ENCODE measurements at places on chromosomes 7 and 10.

DNA sequence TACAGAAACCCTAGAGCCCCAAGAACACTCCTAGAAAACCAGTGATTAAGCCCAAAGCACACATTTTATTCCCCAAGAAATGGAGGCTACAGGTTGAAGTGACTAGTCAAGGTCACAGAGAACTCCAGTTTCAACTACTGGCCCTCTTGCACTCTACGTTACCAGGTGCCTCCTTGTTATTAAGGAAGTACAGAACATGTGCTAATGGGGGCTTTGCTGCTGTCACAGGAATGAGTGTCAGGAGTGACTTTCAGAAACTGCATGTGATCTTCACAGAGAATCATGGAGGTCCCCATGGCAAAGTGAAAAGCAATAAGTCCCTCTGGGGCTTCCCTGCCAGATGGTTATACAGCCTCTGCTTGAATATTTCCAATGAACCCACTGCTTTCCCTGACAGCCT, 19.3 kb downstream of the JAZF1 start:
- no peak for ATAC-seq

GRCh38 chr7:127252377-127252713, 396 bp downstream of the GRM8 start:
- ATAC-seq: no peak

DNA sequence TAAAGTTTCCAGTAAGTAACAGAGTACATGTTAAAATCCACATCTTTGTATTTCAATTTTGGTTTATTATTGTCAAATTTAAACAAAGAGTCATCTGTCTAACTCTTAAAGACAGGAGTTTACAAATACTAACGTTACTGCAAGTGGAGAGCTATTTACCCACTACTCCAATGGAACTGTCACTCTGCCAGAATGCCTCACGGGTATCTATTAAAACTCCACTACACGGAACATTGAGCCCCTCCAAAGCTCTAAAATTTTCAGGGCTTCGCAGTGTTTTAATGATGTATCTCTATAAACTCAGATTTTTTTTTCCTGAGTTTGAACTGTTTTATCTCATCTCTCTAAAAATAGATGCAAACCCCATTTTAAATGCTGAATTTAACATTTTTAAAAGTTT, 388.7 kb upstream of the SEMA3A start:
- ATAC-seq: no peak

DNA sequence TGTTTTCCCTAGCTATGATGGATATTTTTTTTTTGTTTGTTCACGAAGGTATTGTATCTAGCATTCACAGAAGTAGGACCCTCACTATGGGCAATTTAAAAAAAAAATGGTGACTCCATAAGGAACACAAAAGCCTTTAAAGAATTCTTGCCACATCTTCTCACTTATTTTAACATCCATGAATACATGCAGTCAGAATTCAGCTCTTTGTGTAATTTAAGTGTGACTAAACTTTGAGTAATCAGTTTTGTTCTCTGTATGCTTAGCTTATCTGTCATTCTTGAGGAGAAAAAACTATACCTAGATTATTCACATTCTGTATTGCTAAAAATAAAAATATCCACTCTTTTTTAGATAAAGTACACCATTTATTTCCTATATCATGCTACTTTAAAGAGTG, 313.2 kb upstream of the KCND2 start:
- no peak for ATAC-seq

- no peak for ATAC-seq
These were observed 17.1 kb downstream of the TRIM24 start for GRCh38 chr7:138477081-138477578.

DNA sequence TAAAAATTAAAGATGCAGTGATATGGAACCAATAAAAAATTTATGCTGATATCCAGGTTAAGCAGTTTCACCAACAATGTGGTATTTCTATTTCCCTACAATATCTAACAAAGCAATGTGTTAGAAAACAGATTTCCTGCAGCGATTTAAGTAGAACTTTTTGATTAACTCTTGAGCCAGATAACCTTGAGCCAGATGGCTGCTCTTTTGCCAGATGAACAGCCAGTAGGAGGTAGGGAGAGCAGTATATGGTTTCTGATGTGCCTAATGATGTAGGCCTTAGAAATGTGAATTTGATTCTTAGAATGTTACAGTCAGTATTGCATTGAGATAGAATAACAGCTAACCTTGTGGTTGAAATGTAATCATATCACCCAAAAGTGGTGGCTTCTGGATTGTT, 31.1 kb downstream of the STAMBPL1 start:
- peak; percentile 16 for ATAC-seq

DNA sequence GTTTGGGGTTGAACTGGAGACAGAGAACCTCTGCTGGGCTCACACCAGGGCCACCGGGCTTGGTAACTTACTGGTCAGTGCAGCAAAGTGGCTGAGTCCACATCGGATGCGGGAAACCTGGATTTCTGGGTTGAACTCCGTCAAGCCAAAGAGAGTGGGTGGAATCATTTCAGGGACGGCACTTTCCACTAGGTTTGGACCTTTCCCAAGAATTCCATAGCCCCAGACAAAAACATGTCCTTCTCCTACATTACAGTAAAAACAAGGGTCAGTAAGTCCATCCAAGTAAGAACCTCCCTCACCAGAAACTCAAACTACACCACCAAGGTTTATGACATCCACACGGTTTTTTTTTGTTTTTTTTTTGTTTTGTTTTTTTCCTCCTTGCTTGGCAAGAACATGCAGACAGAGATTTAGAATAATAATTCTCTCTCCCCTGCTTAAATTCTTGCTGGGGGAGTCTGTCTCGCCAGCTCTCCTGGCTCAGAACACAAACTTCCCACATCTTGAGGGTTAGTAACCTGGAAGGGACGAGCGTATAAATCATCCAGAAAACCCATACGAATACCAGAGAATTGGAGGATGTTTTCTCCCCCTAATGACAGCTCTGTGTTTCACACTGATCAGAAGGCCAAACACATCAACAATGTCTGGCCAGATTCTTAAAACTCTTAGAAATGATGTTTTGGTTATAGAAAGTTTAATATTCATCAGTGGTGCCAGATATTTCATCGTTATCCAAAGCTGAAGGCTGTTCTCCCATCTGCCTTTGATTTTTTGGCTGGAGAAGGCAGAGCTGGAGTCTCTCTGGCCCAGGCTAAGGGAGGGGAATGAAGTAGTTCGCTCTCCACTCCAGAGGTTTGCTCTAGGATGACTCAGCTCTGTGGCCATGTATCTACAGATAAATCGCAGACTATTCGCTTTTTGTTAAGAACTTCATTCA, 17.5 kb downstream of the RCC1L start:
- ATAC-seq: no peak

DNA sequence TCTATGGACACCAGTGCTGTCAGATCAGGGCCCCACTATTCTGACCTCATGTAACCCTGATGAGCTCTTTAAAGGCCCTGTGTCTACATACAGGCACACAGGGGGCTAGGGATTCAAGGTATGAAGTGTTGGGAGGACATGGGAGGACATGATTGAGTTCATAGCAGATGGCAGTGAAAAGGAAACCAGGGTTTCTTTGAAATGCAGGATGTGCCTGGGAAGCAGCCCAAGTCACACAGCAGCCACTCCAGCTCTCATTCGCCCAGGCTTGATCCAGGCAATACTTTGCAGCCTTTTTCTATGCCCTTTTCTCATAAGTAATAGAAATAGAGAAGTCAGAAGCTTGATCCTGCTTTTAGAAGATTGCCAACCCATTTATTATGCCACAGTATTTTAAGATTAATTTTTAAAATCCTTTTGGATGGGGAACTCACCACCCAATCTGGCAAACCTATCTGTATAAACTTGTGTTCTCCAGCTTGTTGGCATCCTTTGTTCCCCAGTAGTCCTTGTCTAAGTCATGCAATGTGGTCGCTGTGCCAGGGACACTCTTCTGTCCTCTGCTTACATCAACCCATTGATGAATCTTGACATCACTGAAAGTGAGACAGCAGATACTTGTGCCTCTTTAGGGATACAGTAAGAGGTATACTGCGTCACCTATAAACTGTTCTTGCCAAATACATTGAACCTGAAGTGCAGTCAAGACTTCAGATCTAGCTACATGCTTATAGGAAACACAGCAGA, 95.0 kb downstream of the TAF3 start:
- ATAC-seq: no peak

GRCh38 chr7:46932676-46933424, 649.1 kb downstream of the TNS3 start:
- ATAC-seq: no peak

DNA sequence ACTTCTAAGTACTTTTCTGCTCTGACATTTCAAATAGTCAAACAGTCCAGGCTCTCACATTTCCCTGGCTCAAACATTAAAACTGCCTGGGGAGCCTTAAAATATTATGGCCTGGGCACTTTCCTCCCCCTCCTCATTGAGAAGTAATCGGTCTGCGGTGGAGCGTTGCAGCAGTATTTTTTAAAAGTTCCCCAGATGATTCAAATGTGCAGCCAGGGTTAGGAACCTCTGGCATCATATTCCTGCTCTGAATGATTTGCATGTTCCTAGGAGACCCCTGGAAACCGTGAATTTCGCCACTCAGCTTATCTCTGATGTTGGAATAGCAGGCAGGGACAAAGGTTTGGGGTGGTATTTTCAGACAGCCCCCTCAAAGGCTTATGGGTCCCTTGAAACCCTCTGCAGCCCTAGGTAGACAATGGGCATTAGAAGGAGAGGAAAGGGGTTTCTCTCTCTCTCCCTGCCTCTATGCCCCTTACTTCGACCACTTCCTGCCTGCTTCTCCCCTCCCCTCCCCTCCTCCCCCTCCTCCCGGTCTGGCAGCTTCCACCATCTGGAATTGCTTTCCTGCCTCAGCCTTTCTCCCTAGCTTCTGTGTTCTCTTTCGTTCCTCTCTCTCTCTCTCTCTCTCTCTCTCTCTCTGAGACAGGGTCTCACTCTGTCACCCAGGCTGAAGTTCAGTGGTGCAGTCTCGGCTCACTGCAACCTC, 622.2 kb downstream of the GALNT17 start:
- ATAC-seq: no peak

DNA sequence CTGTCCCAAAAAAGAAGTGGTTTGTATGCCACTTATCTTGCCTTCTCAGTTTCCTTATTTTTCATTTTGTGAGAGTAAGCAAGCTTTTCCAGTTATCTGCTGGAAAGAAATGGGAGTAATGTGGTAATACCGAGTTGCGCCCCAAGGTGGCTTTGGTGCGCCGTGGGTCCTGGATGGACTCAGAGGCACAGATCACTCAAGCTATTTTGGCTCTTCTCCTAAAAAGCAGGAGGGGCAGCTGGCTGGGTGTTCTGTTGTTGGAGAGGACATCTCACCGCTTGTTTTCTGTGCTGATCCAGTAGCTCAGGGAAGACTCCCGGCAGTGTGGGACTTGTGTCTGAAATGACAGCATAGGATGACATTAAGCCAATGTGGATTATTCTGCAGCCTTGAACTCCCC, 16.4 kb downstream of the PRKRIP1 start:
- ATAC-seq: no peak

DNA sequence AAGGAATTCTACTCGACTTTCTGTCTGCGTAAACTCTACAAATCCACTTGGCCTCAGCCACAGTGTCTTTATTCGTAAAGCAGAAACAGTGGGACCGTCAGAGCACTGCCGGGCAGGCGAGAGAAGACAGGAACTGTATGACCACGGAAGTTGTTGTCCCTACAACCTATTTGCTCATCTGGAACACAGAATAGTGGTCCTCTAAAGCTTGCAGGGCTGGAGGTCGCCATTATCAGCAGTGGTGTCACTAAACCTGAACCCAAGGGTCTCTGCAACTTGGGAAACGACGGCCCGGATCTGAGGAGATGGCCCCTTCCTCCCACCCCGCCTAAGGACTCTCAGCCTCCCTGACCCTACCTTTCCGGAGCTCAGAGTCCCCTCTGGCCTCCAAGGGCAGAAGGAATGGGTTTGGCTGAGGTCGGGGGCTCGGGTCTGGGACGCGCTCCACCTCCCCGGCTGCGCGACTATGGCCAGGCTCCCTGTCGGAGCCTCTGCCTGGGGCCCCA, 442 bp downstream of the STYXL1 start:
- ATAC-seq: no peak

GRCh38 chr7:124799448-124799847, 33.9 kb upstream of the GPR37 start:
- ATAC-seq: no peak

DNA sequence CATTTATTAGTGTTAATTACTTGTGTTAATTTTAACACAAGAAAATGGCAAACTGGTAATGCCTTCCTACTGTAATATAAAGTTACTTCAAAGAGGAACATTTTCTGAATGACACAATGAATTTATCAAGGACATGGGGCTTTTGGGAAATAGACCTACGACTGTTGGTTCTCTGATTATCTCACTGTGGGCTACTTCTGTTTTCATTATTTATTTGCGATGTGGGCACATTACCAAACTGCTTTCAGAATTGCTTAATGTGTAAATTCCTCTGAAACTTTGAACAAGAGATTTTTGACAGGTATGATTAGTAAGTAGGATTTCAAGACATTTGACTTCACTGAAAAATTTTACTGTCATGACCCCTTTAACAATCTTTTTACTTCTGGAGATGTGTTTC, 535.6 kb downstream of the CNTNAP2 start:
- ATAC-seq: no peak

DNA sequence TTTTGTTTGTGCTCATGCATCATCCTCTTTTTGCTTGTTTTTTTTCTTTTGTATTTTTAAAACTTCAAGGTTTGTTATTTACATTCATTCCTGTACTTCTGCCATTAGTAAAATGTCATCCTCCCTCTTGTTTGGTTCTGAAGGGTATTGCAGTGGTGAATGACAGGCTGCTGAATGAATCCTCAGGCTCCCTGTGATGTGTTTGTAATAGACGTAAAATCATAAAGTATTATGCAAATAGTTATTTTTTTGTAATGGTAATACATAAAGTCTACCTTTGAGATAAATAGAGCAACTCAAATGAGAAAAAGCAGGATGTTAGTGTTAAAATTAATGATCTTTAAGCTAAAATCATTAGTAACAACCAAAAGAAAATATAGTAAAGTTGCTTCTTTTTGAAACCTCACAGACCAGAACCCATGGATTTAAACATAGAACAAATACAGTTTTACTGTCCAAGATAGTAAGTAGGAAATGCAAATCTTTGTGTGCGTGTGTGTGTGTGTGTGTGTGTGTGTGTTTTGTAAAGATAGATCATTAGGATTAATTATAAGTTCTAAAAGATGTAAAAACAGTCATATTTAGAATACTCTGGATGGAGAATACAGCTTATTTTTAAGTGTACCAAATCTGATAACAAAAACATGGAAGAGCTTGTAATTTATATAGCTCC, 4.5 kb downstream of the GLCCI1 start:
- ATAC-seq: no peak

GRCh38 chr7:97120713-97121457, 3.4 kb downstream of the SDHAF3 start:
- ATAC-seq: no peak

GRCh38 chr10:118873091-118873737, 118.4 kb upstream of the CACUL1 start:
- ATAC-seq: no peak

GRCh38 chr10:28788762-28789161, 111.4 kb downstream of the BAMBI start:
- ATAC-seq: no peak

DNA sequence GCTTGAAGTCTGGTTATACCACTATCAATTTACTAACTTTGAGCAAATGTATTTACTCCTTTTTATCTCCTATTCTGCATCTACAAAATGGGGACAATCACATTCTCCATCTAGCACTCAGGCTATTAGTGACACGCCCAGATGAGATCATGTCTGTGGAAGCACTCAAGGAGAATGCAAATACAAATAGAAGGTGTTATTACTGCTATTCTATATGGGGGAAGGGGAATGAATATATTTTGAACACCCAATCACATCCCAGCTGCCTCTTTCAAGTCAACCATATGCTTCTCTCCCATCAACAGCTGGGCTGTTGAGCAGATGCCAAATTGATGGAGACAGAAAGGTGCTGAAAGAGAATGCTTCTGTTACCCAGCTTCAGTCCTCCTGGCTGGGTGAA, 23.5 kb downstream of the SGMS1 start:
- no peak for ATAC-seq

Measured in activated CD4-positive, CD25-positive, alpha-beta regulatory T cell treated with anti-CD3 and anti-CD28 coated beads, Interleukin-2, amount 50 U/mL, for 24 hours (primary cell).